ENCODE measurements at places on chromosomes 3 and 15.
A peak's percentile ranks its signal among the peaks of the same experiment; 100 is the strongest.

- no peak for DNase-seq
Measured at GRCh38 chr3:48960841-48961413, 29.1 kb upstream of the P4HTM start.

DNA sequence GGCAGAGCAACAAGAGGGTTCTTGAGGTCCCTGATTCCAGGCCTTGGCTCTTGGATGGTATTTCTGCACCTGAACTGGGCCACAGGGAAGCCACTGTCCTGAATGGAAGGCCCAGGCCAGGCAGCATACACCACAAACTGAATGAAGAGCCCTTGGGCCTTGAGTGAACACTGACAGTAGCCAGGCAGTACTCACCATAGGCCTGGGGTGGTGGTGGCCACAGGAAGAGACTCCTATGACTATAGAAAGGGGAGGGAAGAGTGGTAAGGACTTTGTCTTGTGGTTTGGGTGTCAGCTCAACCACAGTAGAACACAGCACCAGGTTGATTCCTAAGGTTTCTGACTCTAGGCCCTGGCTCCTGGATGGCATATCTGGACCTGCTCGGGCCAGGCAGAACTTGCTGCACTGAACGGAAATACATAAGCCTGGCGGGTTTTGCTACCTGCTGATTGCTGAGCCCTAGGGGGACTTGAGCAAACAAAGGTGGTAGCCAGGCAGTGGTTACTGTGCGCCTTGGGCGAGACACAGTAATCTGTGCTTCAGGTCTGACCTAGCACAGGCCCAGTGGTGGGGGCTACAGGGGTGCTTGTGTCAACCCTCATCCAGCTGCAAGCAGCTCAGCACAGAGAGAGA is 241.4 kb downstream of the ISL2 start:
- DNase-seq: peak; percentile 1

GRCh38 chr15:69009341-69009740 is 5.2 kb upstream of the NOX5 start:
- DNase-seq: no peak

- no peak for DNase-seq
Measured at GRCh38 chr3:30505866-30506520, 100.4 kb upstream of the TGFBR2 start.

DNA sequence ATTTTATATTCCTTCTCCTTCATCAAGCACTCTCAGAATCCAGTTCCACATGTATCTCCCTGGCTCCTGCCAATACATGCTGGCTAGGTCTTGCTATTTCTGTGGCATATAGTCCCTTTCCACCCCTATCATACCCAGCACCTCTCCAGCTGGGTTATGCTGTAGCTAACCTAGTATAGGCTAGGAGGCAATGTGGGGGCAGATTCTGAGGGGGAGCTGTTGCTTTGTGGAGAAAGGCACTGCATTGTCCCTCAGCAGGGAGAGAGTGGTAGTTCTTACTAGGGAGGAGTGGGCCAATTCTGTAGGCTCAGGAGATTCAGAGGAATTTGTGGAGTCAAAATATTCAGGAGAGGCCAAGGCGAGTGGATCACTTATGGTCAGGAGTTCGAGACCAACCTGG is 39.4 kb upstream of the UBL7 start:
- no peak for DNase-seq

GRCh38 chr3:36730966-36731365 is 33.4 kb downstream of the DCLK3 start:
- DNase-seq: no peak

DNA sequence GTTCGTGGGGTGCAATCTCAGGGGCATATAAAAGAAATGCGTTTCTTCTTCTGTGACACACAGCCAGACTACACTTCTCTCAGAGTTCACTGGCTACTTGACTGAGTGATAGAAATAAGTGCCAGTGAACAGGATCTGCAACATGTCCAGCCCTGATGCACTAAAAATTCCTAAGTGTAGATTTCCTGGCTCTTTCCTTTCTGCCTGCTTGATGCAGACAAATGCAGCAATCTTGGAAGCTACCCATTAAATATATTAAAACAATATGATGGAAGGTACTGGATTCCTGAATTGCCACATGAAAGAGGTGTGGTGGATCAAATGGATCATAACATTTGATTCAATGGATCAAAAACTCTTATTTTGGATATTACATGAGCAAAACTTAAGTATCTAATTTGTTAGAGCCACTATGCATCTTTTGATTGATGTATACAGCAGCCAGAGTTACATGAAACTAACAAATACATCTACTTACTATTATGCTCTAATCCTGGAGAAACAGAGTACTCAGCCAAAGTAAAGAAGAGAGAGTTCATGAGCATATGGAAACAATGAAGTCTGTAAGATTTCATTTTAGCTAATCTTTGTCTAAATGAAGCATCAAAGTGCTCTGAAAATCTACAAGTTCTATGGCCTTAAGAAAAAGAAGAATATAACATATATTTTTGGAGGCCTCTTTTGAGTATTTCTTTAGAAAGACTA is 222.6 kb downstream of the ZNF385D start:
- DNase-seq: no peak

DNA sequence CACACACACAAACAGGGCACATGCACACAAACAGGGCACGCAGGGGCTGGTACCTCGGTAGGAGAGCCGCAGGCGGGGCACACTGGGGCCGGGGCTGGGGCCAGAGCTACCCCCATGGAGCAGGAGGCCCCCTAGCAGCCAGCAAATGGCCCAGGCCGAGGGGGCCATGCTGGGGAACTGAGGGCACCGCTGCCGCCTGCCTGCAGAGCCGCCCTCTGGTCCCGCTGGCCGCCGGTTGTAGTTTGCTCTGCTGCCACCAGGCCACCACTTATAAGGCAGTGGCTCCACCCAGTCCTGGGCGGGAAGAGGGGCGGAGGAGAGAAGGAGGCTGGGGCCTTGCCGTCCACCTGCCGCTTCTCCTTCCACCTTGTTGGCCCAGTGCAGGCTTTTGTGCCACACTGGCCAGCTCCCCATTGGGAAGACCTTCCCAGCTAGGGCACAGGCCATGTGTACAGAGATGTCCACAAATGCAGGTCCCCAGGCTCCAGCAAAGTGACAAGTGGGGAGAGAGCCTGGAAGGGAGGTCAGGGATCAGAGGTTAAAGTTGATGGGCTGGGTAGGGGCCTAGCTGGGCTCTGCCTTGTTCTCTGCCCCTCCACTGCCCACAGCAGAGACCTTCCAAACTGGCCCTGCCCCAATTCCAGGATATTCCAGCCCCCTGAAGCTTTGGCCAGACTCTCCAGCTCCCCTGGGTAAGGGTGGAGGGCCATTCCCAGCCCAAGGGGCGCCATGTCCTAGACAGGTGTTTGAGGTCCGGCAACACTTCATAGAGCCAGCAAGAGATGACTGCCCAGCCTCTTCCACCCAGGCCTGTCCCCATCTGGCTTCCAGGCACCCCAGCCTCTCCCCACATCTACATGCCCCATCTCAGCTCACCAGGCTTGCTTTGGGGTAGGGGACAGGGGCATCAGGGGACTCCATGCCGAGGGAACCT is at the start of gene SEMA3G:
Gene SEMA3G (minus strand): TSS at position 244 of the 934 bp plus-strand sequence. CDS start 76 bp downstream, at position 168.
- peak; percentile 59 for DNase-seq

DNA sequence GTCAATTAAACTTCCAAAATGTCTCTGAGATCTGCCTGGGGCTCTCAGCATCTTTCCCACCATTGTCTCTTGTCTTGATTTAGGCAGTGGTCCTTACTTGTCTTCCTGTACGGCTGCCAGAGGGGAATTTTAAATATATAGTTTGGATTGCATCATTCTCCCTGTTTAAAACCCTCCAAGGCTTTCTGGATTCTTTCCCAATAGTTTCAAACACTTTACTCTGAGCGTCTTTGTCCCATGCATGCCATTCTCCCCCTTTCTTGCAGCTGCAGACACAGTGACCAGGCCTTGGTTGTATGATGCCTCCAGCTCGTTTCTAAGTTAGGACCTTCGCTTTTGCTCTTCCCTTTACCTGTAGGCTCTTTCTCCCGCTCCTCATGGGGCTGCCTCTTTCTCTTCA is 323.3 kb upstream of the CTNNB1 start:
- DNase-seq: no peak

DNA sequence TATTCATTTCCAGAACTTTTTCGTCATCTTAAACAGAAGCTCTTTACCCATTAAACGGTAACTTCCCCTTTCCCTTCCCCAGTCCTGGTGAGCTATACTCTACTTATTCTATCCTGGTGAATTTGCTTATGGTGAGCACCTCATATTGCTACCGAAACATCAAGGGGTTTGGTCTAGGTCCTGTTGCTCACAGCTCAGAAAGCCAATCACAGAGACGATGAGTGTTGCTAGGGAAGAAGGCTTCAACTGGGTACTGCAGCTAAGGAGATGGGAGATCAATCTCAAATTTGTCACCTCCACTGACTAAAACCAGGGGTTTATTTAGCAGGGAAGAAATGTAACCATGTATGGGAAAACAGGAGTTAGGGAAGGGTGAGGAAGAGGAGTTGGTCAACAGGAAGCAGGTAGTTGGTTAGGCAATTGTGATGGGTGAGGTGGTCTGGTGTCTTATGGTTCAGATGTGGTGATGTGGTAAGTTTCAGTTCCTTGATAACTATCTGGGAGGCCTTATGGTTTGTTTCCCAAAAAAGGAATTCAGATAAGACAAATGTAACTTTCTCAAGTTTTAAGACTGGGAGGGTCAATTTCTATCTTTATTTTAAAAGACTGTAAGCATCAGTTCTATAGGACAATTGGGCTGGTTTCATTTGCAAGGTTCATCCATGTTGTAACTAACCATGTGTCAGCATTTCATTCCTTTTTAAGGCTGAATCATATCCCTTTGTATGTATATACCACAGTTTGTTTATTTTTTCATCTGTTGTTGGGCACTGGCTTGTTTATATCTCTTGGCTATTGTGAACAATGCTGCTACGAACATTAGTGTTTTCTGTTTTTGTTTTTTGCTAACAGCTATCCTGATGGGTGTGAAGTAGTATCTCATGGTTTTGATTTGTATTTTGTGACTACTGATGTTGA is 24.3 kb downstream of the ARHGAP11B start:
- peak; percentile 11 for DNase-seq

GRCh38 chr3:18438586-18438985 is 13.4 kb upstream of the SATB1 start:
- no peak for DNase-seq

- DNase-seq: no peak
Measured at GRCh38 chr3:140712301-140712700, 34.4 kb downstream of the TRIM42 start.

- no peak for DNase-seq
Measured at GRCh38 chr3:52394751-52395502, 50.0 kb downstream of the SEMA3G start.

DNA sequence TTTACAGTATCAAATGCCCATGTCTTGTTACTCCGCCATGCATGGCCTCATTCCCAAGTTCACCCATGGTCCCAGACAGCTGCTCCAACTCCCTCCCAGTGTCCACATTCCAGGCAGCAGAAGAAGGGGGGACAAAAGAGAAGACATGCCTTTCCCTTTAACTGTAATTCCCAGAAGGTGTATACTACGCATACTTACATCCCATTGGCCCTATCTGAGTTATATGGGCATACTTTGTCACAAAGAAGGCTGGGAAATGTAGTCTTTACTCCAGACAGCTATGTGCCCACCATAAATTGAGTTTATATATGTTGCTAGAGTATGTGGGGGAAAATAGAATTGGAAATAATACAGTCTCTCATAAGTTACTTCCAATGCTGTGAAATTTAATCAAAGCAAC is 70.5 kb downstream of the ERC2 start:
- DNase-seq: no peak

GRCh38 chr3:196666001-196666867 is 26.7 kb downstream of the NRROS start:
- peak; percentile 99 for DNase-seq

GRCh38 chr15:91909574-91909973 is 56.1 kb downstream of the SLCO3A1 start:
- DNase-seq: no peak

- no peak for DNase-seq
Measured at GRCh38 chr15:63947228-63947627, 99.1 kb downstream of the DAPK2 start.

- peak; percentile 13 for DNase-seq
Measured at GRCh38 chr15:99016680-99017321, 9.2 kb upstream of the PGPEP1L start.

GRCh38 chr15:91414124-91414523 is 314.1 kb downstream of the SV2B start:
- DNase-seq: no peak

GRCh38 chr15:65785151-65785550 is 6.9 kb downstream of the DENND4A start:
- DNase-seq: no peak

GRCh38 chr3:123385001-123385401 is 63.9 kb downstream of the ADCY5 start:
- no peak for DNase-seq

DNA sequence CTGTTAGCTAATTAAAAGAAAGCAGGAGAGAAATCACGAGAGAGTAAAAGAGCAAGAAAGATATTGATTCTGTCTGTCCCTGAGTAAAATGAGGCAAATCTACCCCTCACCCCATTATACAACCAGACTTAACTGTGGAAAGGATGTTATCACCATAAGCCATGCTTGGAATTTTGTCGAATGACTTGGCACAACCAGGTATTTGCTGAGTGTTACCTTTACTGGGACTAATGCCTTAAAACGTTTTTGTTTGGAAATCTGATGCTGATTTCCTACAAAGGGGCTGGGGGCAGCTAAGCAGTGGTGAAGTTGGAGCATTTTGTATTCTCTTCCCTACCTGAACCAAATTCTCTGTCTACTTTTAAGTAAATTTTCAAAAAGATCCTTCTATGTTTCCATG is 211.1 kb downstream of the GREM1 start:
- no peak for DNase-seq

DNA sequence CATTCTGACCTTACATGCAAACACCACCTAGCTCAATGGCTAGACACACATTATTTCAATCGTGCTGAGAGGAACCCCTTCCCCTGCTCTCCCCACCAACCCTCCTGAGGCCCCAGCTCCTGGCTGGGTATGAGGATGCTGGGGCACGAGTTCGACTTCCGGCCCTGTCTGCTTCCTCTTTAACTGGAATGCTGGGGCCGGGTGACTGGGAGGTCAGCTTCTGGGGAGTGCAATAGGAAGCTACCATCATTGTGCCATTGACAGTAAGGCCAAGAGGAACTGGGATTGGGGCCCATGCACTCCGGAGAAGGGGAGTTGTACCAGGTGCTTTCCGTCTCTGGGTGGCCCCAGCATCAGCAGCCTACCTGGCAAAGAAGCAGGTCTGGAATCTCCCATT is 15.6 kb upstream of the TLE3 start:
- no peak for DNase-seq

DNA sequence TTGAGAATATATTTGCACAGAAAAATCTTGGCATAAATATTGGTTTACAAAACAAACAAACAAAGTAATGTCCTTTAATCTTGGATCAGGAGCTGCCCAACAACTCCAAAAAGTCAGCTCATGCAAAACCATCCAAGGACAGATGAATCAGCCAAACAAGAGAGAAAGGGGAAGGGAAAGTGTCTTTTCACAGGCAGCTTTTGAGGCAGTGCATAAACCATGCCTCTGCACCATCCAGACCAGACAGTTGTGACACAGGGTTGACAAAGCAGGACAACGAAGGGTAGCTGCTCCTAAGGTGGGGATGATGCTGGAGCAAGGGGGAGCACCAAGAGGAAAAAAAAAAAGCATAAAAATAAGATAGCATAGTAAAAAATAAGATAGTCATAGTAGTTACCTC is 8.7 kb downstream of the CD86 start:
- DNase-seq: no peak

GRCh38 chr3:127410678-127411077 is 122.8 kb upstream of the PRR20G start:
- DNase-seq: no peak

All from HT1080 (cell line).